Stimulated activated CD8-positive, alpha-beta memory T cell treated with anti-CD3 and anti-CD28 coated beads, Interleukin-4, amount 100 ng/mL, for 1 hour (primary cell): ENCODE measurements at places on chromosomes 7 and 10.

DNA sequence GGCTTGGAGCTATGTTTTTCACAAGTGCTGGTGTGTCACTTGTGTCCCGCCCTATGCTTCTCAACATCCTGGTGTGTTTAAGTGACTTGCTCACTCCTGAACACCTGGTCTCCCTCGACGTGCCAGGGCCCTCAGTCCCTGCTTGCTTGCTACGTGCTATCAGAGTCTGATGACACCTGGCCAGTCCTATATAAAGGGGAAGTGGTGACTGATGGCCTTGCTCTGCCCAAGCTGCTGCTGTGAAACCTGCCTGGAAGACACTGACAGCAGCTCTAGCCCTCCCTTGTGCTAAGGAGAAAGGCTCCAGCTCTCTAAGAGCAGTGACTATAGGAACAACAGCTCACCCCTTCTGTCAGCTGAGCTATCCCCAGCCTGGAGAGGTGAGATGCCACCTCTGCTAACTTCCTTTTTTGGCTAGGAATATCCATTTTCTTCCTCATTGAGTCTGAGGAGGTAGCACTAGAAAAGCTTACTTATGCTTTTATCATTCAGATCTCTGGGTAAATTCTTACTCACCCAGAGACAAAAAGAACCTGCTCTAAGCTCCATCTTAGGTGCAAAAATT lies 77.2 kb upstream of the PLXNA4 start:
- no peak for DNase-seq

DNA sequence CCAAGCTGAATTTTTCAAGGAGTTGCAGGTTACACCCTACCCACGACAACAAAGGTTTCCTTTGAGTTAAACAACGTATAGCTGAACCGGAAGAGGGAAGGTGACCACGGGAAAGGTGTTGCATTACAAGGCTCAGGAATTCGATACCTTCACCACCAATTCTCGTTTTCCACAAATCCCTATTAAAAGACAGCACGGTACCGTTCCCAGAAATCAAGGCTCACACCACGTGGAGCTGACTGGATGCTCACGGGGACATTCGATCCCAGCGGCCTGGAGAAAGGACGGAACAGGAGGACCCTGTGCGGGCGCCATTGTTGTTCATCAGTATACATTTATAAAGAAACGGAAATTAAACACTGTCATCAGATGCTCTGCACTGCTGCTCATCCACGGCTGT lies 56.4 kb downstream of the CTBP2 start:
- no peak for DNase-seq

DNA sequence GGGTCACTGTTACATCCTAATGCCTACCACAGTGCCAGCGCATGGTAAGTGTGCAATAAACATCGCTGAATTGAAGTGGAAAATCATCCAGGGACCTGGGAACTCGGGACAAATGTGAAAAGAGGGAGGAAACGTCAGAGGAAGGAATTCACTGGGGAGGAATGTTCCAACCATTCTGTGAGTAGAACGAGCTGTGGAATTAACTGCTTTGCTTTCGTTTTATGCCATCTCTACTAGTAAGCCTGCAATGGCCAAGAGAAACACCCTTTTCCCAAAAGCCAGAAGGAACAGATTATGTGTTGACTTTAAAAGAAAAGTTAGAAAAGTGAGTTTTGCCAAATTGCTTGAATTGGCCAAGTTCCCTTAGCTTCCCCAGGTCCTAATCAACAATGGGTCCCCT lies 1044.9 kb downstream of the TYW1 start:
- DNase-seq: no peak

- DNase-seq: no peak
Observed at GRCh38 chr7:155097338-155097737, 27.2 kb downstream of the HTR5A start.

GRCh38 chr7:79622781-79623180 lies 169.3 kb upstream of the MAGI2 start:
- no peak for DNase-seq

- no peak for DNase-seq
Observed at GRCh38 chr7:119964788-119965542, 308.0 kb upstream of the KCND2 start.

DNA sequence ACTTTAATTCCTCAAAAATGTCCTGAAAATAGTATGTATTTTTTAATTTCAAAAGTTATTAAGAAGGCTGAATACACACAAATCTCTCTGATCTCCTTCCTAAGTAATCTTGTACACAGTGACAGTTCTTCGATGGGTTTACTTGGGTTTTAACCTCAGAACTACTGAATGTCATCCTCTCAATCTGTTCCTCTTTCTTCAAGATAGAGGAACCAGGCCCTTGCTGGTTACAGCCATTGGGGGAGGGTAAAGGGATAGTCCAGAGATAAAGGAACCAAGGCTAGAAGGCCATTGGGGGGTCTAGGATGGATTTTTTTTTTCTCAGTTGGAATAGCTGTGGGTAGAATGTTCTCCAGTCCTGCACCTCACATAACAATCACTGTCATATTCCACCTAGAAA lies 224.9 kb downstream of the SKIDA1 start:
- no peak for DNase-seq

- DNase-seq: no peak
Observed at GRCh38 chr10:113007821-113008220, 57.8 kb downstream of the TCF7L2 start.

DNA sequence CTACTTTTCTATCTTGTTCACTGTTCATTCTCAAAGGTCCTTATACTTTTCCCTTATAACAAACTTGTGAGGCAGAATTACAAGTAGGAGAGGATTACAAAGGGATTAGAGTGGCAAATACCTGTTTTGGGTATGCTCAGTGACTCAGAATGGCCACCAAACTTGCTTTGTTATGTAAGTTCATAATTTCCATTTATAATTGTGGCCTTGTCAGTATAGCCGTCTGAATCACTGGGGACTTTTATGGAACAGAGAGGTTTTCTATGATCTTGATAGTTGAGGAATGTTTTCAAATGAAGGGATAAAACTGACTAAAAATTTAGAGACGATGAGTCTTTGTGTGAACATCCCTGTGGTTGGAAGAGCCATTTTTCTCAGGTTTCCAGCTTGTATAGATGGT lies 116.2 kb downstream of the SND1 start:
- no peak for DNase-seq

- DNase-seq: no peak
Observed at GRCh38 chr10:132651511-132652029, 114.0 kb downstream of the INPP5A start.

DNA sequence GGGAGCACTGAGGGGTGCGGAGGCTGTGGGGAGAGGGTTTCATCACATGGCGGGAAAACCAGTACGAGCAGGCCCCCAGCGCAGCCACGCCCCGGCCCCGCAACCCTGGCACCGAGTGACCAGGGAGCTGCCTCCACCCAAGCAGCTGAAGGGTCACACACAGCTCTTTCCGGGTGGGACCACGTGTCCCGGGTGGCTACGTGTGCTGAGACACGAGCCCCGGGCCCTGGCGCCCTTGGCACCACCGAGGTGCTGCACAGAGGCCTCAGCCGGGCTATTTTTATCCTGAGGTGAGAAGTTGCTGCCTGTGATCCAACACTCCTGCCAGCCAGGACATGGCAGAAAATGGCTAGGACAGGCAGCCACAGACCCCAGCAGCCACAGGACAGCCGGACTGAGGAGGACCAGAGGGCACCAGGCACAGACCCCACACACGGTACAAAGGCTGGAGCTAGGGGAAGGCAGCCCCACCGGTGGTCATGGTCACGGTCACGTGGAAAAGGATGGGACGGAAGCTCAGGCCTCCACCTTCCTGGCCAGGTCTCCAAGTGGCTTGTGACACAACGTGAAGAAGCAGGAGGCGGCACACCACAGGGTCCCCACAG lies 223.7 kb downstream of the MAD1L1 start:
- DNase-seq: no peak

DNA sequence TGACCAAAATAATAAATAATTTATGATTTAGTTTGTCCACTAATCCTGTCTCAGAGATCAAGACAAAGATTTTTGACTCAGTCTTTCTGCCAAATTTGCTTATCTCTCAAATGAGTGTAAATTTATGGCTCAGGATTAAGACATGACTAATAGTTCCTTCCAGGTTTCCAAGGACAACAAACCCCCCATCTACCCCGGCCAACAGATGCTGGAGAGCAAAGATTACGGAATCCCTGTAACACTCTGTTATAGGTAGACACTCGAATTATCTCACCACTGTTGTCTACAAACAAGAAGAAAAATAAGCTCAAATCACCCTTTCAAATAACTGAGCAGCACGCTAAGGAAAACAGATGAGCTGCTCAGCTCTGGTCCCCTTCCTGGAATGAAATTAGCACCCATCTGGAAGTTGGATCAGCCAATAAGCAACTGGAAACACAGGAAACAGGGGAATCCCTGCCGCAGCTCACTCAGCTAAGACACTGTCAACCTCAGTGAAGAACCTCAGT lies 56.8 kb upstream of the SVIL start:
- no peak for DNase-seq

- no peak for DNase-seq
Observed at GRCh38 chr10:37496061-37496460, 361.3 kb downstream of the ZNF248 start.

GRCh38 chr7:19971956-19972355 lies 198.5 kb upstream of the TMEM196 start:
- DNase-seq: no peak

- DNase-seq: no peak
Observed at GRCh38 chr10:117165538-117166417, 27.7 kb upstream of the VAX1 start.

GRCh38 chr10:30073767-30074060 lies 14.3 kb upstream of the JCAD start:
- DNase-seq: no peak
